ENCODE measurements at places on chromosomes 11 and 22. TPM values are rescaled to one million over a fixed set of nuclear protein-coding genes. Genes with fewer than 3 reads are reported as not detected.

- DNase-seq: peak; percentile 40
Measured at GRCh38 chr11:3947061-3947460, 91.6 kb downstream of the STIM1 start.

DNA sequence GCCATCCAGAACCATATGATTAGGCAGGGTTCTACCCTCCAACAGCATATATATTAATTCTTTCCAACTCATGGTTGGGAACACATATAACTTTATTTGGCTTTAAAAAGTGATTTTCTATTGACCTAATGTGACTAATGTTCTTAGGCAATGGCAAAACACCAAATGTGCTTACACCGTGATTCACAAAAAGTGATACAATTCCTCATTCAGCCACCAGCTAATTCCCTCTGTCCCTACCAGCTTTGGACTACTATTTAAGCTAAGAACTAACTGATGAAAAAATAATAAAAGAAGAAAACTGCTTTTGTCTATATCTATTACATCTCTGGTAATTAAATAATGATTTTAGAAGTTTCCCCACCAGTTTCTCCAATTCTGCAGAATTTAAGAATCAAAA, 4.7 kb downstream of the CTSC start:
- DNase-seq: no peak

DNA sequence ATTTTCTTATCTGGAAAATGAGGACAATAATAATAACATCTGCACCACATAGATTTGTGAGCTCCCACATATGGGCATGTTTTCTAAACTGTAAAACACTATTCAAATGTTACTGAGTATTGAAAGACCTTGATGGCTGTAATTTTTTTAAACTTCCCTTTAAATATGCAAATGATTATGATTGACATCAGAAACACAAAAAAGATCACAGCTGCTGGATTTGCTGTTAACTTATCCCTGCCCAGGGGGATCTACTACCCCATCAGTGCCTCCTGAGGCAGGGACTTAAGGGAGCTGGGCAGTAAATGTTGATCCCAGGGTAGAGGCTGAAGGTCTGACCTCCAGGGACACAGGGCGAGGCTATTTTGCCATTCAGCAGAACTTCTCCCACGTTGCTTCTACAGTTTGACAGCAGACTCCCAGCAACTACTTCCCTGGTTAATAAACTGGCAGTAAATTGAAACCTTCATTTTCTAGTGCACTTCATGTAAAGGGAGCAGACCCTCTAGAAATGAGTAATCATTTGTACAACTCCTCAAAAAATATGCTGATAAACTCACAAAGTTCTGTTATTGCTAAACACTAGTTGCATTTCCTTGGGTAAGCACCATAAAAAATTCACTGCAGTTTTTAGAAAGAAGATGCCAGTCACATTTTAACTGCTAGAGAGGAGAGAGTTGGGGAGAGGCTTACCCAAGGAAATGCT, 20.3 kb downstream of the TMPRSS5 start:
- no peak for DNase-seq

DNA sequence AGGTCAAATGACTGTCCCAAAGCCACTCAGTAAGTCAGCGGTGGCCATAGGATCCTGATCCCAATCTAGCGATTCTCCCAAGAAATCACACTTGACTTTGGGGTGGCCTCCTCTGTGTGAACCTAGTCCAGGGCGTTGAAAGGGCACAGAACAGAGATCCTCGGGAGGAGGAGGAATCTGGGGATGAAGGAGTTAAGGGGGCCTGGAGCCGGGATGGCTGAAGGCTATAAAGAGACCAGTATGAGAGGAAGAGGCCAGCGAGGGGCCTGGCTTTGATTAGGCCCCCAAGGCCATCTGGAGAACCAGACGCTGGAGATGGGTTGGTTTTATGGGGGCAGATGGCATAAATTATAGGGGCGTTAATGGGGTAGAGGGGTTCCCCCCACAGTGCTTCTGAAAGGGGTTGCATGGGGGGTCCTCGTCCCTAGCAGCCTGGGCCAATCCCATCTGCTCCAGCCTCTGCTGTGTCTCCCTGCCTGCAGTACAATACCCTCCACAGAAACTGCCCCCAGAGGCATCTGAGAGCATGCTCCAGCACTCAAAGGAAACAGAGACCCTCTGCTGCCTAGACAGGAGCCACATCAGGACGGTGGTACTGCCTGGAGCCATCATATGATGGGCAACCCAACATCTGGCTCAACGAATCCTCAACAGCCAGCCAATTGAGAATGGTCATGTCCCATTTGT, 35.2 kb upstream of the TRIM29 start:
- DNase-seq: no peak

DNA sequence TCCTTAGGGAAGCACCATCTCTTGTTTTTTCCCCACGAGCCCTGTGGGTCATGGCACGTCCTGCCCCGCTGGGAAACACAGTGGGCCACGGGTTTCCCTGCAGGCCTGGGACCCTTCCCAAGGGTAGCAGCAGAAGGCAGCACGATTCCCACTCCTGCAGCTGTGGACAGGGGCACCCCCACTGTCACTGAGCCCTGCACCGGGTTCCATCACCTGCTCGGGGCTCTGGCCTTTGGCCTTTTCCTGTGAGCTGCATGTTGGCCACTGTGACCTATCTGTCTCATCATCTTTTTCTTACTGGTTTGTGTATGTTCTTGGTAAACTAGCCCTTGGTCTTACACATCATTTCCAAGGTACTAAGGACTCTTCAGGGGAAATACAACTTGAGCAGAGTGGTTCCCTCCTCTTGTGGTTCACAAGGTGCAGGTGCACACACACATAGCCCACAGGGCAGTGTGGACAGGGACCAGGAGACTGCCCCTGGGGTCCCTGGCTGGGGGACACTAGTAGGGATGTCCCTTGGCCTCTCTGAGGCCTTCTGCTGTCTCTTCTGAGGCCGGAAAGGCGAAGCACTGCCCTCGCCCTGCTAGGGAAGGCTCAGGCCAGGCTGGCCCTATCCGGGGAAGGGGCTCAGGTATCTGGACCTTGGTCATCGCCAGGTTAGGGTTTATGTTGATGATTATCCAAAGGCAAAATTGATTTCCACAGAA, 19.0 kb upstream of the TXNRD2 start:
- DNase-seq: no peak

EIF3D gene
- 319 TPM for total RNA-seq

GRCh38 chr22:44108076-44108475, 72.6 kb upstream of the PARVG start:
- no peak for DNase-seq

DNA sequence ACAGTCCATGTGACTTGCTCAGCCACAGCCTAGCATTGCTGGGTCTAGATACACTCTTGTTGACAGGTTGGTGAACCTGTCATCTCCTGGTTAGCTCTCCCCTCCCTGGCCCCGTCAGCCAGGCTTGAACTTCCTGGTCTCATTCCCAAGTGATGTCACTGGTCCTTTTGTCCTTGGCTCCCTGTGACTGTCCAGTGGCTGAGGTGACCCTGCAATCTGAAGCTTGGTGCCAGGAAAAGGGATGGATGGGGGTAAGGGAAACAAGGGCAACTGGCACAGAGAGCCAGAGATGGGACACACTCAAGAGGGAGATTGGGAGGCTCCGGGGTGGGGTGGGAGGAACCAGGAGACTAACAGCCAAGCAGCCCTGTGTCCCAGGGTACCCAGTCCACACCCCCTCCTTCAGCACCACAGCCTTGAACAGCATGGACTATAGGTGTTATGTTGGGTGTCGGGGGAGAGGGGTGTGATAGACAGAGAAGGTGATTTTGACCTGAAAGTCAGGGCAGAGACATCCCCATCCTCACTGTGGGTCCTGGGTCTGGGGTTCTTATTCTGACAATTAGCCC, 63.8 kb upstream of the THY1 start:
- no peak for DNase-seq

DNA sequence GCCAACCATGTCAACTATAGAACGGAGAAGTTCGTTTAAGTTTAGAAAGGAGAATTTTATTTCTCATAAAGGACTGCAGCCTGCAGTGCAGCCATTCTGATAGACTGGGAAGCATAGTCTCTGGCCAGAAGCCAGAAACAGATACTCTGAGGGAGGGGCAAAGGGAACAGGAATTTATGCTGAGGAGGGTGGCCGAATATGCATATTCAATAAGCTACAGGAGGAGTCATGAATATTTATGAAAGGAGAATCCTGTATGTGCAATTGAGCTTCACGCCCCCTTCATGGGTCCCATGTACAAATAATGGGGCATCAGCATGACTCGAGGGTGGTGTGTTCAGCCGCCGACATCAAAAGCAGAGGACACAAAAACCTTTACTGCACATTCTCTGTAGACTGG, 199.9 kb downstream of the CWF19L2 start:
- DNase-seq: no peak

DNA sequence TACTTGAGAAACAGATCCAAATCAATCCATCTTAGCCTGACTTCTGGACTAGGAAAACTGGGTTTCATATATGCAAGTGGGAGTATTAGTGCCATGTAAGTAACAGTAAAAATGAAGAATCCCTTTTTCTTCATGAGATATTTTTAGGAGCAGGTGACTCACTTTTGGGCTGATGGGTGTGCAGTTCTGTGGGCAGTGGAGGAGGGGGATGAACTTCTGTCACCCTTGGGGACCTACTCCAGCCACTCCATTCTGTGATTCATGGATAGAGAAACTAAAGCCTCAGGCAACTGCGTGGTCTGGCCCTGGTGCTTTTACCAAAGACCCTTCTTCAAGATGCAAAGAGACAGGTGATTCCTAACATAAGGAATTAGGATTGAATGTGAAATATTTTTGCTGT, 208.6 kb upstream of the NARS2 start:
- DNase-seq: no peak

GRCh38 chr22:36775586-36775963, 344 bp downstream of the IFT27 start:
- DNase-seq: no peak

GRCh38 chr11:112281726-112282125, 21.1 kb upstream of the PLET1 start:
- no peak for DNase-seq

DNA sequence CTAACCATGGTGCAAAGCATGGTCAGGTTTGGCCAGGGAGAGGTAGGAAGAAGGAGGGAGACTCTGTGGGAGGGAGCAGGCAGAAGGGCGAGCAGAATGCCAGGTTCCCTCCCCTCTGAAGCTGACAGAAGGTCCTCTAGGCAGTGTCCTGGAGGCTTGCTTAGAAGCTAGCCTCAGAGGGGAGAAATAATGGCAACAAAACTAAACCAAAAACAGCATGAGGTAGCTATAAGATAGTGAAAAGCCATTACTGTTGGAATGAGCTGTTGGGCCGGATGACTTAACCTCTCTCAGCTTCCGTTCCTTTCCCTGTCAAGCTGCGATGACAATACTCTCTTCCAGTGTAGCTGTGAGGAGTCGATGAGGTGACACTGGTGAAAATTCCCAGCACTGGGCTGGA, 36.6 kb downstream of the RASSF10 start:
- DNase-seq: no peak

DNA sequence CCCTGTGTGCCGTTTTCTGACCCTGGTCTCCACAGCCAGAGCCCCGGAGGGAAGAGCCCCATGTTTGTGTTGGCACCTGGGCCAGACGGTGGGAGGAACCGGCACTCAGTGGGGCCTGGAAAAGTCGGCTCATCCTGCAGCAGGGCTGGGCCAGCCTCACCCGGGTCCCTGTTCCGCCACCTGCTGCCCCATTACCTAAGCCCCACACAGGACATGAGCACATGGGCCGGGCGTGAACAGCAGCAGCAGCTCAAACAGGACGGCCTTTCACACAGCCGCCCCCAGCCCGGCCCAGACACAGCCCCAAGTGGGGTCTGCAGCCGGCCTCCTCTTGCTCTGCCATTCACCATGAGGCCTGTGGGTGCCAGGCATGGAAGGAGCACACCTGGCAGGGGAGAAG, 302.4 kb downstream of the MN1 start:
- no peak for DNase-seq

- DNase-seq: peak; percentile 40
Measured at GRCh38 chr11:19723572-19724342, 11.1 kb downstream of the NAV2 start.

SPI1 gene
- total RNA-seq: 4.4 TPM

DEUP1 gene
- not detected for total RNA-seq

GRCh38 chr11:86671531-86672006, 847 bp downstream of the ME3 start:
- peak; percentile 53 for DNase-seq

DNA sequence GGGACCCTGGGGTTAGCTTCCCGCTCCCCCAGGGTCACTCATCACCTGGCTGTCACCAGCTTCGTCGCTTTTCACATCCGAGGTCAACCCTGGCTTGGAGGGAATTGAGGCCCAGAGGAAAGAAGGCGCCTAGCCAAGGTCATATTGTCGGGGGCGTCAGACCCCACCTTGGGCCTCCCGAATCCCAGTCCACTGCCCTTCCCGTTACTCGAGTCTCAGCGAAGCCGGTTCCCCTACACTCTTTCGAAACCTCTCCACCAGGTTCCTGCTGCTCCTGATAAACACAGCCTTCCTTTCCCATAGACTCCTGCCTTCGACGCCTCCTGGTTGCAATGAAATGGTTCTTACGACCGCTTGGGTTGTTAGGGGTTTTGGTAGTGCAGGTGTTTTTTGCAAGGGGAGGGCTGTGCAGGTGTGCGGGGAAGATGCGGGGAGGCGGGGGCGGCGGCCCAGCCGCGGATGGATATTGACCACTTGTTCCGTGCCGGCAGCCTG, 642 bp downstream of the NAA40 start:
- no peak for DNase-seq

GRCh38 chr11:69654001-69654659, 13.2 kb downstream of the CCND1 start:
- DNase-seq: peak; percentile 8

GRCh38 chr22:42327462-42328129, 57.1 kb upstream of the TCF20 start:
- DNase-seq: no peak

DNA sequence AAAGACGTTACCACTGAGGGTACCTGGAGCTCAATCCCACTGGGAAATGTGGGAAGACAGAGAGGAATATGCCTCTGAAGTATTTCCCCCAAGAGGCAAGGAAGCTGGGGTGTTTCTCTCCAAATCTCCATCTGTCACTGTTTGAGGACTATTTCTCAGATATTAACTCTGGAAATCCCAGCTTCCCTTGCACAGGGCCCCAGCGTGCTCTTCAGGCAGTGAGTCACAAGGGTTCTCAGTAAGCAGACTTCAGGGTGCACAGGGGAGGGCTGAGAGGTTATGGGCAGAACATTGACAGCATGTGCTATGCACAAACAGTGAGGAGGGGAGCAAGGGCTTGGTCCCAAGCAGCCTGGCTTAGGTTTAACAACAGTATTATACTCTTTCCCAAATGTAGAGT, 60.9 kb upstream of the EED start:
- DNase-seq: no peak

GRCh38 chr11:34105957-34106504, 602 bp downstream of the NAT10 start:
- DNase-seq: no peak

- DNase-seq: no peak
Measured at GRCh38 chr11:103980108-103980507, 56.3 kb upstream of the DDI1 start.

DNA sequence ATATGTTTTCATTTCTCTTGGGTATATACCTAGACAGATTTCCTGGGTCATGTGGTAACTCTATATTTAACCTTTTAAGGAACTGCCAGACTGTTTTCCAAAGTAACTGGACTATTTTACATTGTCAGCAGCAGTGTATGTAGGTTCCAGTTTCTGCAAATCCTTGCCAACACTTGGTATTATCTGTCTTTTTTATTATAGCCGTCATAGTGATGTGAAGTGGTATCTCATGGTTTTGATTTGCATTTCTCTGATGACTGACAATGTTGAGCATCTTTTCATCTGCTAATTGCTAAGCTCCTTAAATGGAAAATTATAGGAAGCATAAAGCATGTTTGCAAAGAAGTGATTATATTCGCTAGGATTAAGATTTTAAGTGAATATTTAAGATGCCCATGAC, 13.9 kb downstream of the NNMT start:
- no peak for DNase-seq

Measured in gastrocnemius medialis (tissue), 4 donors.